ENCODE measurements at places on chromosomes 6 and 20.

DNA sequence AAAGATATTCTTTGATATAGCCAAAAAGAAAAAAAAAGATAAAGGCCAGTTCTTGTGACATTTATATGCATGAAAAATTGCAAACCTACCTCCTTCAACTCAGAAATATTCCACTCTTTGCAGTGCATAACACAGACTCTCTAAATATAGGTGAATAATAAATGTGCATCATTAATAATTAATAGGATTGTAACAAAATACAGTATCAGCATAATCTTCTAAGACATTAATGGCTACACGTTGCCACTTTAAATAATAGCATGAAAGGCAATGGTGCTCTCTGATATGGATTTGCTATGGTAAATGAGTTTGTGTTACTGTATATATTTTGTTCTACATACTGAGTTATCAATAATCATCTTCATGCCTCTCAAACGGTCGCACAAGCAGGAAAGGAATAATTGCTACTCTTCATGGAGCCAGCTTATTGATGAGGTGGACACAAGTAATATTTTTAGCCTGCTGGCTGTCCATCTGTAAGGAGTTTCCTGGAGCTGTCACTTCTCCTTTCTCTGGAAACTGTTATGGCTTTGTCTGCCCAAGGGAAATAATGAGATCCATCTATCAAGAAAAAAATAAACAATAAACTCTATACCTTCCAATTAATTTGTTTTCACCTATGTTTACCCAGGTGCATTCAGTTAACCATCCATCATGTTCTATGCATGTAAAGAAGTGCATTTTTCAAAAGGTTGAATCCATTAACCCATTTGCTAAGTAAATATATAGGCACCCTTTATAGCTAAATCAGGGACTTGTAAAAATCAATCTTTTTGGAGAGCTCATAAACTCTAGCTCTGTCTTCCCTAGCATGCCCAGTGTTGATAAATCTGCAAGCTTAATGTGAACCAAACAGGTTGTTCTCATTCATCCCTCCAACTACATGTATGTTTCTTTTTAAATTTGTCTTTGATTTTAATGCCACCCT, 253.0 kb downstream of the NKAIN2 start:
- no peak for DNase-seq

DNA sequence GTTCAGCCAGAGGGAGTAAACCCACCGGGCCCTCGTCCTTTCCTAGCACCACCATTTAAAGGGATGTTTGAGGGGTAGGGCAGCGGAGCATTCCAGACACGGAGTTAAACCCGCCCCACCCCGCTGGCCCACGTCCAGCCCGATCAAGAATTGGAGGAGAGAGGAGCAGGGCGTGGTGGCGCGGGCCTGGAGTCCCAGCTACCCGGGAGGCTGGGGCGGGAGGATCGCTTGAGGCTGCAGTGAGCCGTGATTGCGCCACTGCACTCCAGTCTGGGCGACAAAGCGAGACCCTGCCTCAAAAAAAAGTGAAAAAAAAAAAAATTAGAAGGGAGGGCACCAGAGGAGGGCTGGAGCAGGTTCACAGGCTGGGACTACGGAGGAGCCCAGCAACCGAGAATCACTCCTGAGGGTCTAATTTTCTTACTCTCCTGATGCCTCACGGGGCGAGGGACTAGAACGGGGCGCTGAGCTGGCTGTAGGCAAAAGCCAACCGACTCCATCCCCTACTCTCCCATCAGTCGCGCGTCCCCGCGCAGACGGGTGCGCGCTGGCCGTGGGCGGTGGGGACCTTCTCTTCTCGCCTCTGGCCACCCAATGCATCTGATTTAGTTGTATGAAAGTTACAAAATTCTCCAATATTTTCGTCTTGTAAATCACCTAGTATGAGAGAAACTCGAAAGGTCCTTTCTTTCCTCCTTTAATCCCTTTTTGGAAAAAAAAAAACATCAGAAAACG, 6.1 kb upstream of the HSPA1B start:
- DNase-seq: no peak

- DNase-seq: no peak
These were observed 2.5 kb downstream of the AAR2 start for GRCh38 chr20:36238760-36239159.

DNA sequence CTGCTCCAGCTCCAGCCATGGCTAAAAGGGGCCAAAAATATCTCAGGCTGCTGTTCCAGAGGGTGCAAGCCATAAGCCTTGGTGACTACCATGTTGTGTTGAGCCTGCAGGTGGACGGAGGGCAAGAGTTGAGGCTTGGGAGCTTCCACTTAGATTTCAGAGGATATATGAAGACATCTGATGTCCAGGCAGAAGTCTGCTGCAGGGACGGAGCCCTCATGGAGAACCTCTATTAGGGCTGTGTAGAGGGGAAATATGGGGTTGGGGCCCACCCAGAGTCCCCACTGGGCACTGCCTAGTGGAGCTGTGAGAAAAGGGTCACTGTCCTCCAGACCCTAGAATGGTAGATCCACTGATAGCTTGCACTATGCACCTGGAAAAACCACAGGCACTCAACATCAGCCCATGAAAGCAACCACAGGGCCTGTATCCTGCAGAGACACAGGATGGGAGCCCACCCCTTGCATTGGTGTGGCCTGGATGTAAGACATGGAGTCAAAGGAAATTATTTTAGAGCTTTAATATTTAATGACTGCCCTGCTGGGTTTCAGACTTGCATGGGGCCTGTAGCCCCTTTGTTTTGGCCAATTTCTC, 70.5 kb downstream of the NINL start:
- DNase-seq: no peak

DNA sequence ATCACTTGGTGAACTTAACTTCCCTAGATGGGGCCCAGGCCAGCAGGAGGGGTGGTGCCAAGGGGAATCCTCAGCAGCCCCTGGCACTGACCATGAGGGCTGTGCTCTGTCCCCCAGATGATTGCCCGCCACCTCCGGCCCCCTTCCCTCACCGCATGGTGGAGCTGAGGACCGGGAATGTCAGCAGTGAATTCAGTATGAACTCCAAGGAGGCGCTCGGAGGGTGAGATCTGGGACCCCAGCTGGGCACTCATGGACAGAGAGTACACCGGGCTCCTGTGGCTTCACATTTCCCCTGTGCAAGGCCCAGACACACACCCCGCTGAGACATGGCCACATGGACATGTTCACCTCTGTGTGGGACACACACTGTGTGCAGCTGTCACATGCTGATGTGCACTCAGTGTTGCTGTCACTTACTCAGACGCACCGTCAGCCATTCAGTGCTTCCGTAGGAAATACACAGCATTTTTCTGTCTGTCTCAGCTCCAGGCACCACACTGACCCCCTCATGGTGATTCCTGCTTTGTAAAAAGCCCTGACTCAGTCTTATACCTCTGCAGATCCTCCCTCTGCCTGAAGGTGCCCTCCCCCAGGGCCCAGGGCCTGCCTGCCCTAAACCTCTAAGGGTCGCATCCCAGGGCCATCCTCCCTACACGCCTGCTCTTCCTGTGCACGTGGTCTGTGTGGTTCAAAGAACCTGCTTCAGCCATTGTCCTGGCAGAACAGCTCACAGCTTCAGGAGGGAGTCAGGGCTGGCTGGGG, 4.4 kb downstream of the MYLK2 start:
- no peak for DNase-seq

- DNase-seq: no peak
These were observed 230.1 kb downstream of the SYNDIG1 start for GRCh38 chr20:24699321-24700165.

DNA sequence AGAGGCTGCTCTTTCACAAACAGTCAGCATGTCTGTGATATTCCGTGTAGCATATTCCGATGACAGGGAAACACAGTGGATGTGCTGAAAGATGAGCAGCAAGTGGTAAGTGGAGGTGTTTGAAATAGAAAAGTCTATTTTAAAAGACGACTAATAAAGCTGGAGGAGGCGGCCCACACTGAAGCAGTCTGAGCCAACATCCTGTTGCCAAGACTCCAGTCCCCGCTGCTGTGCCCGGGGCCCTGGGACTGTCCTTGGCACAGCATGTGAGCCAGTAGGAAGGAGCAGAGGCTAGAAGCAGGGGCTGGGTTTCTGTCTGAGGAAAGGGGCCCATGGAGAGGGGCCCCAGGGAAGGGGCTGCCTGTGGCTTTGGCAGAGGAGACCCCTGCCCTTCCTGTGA, 351.5 kb upstream of the CHD6 start:
- no peak for DNase-seq

- no peak for DNase-seq
These were observed 59.7 kb downstream of the TMEM200A start for GRCh38 chr6:130425537-130425936.

GRCh38 chr6:125787791-125788190, 3.0 kb upstream of the NCOA7 start:
- DNase-seq: no peak

DNA sequence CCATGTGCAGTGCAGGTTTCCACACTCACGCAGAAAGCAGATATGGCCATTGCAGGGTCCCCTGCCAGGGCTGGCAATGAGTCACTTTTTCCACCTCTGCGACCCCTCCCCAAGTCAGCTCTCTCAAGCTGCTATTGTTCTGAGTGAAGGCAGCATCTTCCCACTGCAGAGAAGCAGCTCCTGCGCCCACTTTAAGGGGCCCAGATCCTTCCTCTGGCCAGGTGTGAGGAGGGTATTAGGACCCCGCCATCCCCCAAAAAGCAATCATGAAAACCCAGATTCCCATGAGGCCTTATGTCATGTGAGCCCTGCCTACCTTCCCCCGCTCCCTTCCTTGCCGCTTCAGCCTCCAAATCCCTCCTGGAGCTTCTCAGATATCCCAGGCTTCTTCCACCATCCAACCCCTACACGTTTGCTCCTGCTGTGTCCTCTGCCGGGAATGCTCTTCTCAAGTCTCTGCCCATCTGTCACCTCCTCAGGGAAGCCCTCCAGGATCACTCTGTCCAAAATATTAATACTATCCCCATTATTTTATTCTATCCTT, 220.3 kb downstream of the NFATC2 start:
- no peak for DNase-seq

- DNase-seq: no peak
These were observed 13.9 kb upstream of the ABHD16B start for GRCh38 chr20:63847237-63848002.

DNA sequence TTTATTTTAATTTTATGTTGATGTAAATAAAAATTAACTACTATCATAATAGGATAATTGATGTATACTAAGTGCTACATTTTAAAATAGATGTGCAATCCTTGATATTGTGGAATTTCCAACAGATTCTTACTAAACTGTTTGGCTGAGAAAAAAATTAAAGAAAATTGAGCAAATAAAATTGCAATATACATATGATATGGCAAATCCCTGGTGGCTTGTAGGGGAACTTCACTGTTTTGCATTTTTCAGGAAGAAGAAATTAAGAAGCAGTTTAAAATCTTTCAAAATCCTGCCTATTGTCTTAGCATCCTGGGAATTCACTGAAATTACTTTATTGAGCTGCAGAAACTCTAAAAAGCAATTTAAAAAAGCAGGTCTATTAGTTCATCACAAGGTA, 191.4 kb upstream of the ADGRB3 start:
- no peak for DNase-seq

DNA sequence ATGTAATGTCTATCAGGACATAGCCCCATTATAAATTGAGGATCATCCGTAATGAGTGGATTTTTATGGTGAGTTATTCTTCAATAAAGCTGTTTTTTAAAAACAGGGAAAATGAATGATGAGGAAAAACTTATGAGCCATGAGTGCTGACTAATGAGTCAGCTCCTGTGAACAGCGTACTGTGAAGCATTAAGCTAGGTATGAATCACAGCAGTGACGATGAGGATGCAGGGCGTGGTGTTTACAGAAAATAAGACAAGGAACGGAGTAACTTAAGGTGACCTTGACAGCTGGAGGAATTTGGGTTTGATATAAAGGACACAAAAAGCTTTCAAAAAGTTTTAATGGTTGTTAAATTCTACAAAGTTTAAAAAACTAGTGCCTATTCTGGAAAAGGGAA, 96.3 kb downstream of the FOXF2 start:
- peak; percentile 82 for DNase-seq

DNA sequence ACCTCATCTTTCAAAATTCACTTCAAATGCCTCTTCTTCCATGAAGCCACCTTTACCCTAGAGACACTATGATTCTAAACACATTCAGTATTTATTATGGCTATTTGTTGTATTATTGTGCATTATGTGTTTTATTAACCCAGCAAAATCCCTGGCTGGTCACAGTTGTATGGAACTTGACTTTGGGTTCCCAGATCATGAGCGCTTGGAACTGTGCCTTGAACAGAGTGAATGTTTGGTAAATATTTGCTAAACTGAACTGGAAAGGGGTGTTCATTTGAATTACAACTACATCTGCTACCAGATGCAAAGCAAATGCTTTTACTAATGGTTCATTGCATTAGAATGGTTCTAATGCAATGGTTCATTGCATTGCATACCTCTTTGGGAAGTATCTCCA, 259.8 kb downstream of the PKHD1 start:
- no peak for DNase-seq

DNA sequence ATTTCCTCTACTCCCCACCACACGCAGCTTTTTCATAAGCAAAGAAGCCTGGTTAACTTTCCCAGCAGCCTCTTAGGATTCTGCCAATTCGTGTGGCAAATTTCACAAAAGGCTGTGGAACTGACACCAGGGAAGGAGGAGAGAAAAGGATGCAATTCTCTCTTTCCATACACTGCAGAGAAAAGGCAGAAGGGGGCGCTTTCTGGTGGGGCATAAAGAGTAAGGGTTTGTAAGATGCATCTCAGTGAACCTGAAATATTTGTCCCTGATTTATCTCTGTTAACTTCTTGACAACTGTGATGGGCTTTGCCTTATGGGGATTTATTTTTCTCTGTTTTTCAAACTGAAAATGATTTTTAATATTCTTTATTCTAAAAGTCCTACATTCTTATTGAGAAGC, 45.5 kb upstream of the GLP1R start:
- DNase-seq: no peak

GRCh38 chr20:58140787-58141425, 87.5 kb downstream of the ANKRD60 start:
- DNase-seq: no peak

- no peak for DNase-seq
These were observed 398.7 kb downstream of the PHF3 start for GRCh38 chr6:64034291-64034690.

DNA sequence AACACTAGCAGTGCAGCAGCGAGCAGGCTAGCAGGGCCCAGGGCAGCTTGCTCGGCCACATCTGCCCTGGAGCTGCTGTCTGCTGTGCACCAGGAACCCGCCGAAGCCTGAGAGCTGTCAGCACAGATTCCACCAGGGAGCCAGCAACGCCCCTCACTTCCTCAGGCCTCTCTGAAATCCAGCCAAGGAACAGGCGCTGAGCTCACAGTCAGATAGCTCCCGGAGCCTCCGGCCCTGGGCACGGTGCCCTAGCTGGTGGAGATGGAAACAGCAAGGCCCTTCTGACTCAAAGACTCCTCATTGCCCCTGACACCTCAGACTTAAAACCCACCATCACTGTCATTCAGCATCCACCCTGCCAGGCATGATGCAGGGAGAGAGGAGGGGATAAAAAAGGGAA, 839.4 kb downstream of the MAFB start:
- DNase-seq: no peak

GRCh38 chr6:108947114-108947854, 99.1 kb downstream of the ARMC2 start:
- DNase-seq: peak; percentile 89

- no peak for DNase-seq
These were observed 7.7 kb downstream of the AKAP12 start for GRCh38 chr6:151247490-151247889.

- DNase-seq: peak; percentile 25
These were observed 89.6 kb upstream of the NHSL1 start for GRCh38 chr6:138588805-138589434.
